Naive thymus-derived CD8-positive, alpha-beta T cell (primary cell): ENCODE measurements at places on chromosomes 2 and 18. TPM values are rescaled to one million over a fixed set of nuclear protein-coding genes. Genes with fewer than 3 reads are reported as not detected.

- peaks cover 4% of the 10 kb centered on the region for H3K27me3 ChIP-seq
- DNase-seq = no peak
- peaks cover 2% of the 10 kb centered on the region for H3K36me3 ChIP-seq
- no peak overlapping the region for H3K4me3 ChIP-seq
These were observed 5.0 kb downstream of the SPIRE1 start for GRCh38 chr18:12652861-12653401.

EMILIN1 gene
- total RNA-seq = 0.86 TPM

- no peak overlapping the region for H3K4me3 ChIP-seq
- no peak overlapping the region for H3K27ac ChIP-seq
- no peaks in the 10 kb centered on the region for H3K36me3 ChIP-seq
These were observed 138.9 kb upstream of the NRP2 start for GRCh38 chr2:205543262-205543843.

GRCh38 chr18:5456577-5457461, 87.0 kb downstream of the EPB41L3 start:
- H3K4me3 ChIP-seq = peak overlapping the region; percentile 82
- H3K4me1 ChIP-seq = peaks cover 13% of the 10 kb centered on the region
- H3K27me3 ChIP-seq = no peaks in the 10 kb centered on the region
- peak overlapping the region; percentile 92 for H3K27ac ChIP-seq
- no peak for DNase-seq

DNA sequence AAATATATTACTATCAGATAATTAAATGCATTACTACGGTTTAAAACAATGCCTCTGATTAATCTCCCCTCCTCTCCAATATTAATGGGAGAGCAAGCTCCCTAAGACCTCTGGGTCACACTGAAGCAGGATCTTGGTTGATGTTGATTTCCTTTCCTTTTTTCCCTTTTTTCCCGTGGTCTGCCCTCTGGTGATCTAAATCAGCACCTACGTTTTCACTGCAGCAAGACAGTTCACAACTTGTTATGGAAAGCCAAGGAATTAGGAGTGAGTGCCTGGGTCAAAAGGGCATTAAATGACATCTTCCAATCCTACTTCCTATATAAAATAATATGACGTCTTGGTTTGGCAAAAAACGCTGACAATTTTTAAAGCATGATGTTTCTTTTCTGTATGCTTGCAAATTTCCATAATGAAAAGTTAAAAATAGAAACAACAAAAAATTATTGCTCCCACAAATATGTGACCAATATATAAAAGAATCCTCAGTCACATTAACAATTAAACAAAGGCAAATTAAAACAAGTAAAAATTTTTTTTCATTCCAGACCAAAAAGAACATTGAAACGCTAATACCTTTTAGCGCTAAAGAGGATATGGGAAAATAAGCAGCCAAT, 7.9 kb upstream of the CFAP36 start:
- H3K36me3 ChIP-seq = no peaks in the 10 kb centered on the region
- no peak overlapping the region for H3K4me3 ChIP-seq
- no peaks in the 10 kb centered on the region for H3K27me3 ChIP-seq
- DNase-seq = no peak
- H3K4me1 ChIP-seq = no peaks in the 10 kb centered on the region
- H3K27ac ChIP-seq = no peak overlapping the region

DNA sequence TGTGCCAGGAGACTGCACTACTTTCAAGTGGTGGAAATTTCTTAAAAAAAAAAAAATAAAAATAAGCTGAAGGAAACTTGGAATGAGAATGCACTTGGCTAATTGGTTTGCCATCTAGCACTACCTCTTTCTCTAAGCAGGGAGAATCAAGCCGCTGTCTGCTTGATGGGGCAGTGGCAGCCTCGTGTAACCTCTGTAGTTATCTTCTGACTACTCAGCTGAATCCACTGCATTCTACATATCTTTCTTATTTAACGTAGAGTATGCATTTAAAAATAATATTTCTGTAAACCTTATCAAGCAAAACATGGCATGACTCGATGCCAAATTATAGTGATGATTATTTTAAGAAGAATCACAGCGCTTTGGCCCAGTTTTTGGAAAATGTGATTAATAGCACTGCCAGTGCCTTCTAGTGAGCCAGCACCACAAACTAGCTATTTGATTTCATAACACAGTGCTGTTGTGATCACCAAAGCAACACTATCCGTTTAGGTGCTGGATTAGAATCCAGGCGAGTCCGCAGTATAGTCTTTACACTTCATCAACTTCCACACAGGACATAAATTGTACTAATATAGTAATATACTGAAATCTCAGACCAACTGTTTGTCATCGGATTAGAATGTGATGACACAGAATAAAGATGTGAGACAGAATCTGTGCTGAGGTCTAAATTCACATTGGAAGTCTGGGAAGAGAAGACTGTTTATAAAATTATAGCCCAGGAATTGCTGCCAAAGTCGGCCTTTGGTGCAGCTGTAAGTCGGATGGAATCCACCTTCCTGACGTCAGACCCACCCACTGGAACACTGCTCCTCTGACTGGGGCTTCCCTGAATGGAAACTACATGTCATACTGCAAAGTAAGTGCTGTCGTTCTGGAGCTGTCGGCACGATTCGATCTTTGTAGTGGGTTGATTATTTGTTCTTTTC, 136.5 kb upstream of the ETAA1 start:
- no peak for DNase-seq
- no peak overlapping the region for H3K4me3 ChIP-seq
- peaks cover 5% of the 10 kb centered on the region for H3K27me3 ChIP-seq
- no peaks in the 10 kb centered on the region for H3K4me1 ChIP-seq
- H3K36me3 ChIP-seq = no peaks in the 10 kb centered on the region

- H3K4me1 ChIP-seq = peaks cover 6% of the 10 kb centered on the region
- no peak overlapping the region for H3K4me3 ChIP-seq
- no peaks in the 10 kb centered on the region for H3K27me3 ChIP-seq
- peaks cover 2% of the 10 kb centered on the region for H3K36me3 ChIP-seq
- DNase-seq = no peak
- H3K27ac ChIP-seq = no peak overlapping the region
These were observed 139.9 kb upstream of the EPAS1 start for GRCh38 chr2:46157072-46157965.

DHRS9 gene
- total RNA-seq = not detected

DNA sequence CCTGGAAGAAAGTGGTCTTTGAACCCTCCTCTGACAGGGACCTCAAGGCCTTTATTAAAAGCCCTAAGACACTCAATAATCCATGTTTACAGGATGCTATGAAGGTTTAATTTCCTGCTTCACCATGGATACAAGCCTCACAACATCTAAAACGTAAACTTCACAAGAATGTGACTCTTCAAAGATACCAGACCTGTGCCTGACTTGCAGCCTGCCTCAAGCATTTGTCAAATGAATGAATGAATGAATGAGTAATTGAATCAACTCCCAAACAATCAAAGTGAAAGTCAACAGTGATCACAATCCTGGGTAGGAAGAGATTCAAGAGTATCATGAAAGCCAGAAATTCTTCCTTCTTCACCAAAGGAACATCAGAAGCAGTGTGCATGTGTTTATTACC, 30.4 kb downstream of the KLF7 start:
- peak; percentile 75 for DNase-seq
- no peaks in the 10 kb centered on the region for H3K36me3 ChIP-seq
- H3K27ac ChIP-seq = peak overlapping the region; percentile 92
- peaks cover 93% of the 10 kb centered on the region for H3K4me1 ChIP-seq
- H3K4me3 ChIP-seq = peak overlapping the region; percentile 54

DNA sequence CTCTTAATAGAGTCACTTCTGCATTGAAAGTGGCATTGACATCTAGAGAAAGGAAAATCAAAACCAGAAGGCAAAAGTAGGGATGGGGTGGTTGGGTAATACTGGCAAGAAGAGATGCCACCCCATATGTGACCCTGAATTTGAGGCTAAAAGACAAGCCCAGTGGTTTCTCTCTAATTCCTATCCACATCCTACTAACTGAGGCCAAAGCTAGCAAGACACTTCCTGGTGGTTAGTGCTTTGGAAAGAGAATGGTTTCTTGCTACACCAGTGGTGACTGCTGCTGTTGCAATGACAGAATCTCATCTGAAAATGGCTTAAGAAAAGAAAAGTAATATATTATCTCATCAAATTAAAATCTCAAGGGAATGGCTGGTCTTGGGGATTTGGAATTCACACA, 640.6 kb downstream of the EPHA4 start:
- H3K27ac ChIP-seq = no peak overlapping the region
- H3K27me3 ChIP-seq = no peaks in the 10 kb centered on the region
- no peak overlapping the region for H3K4me3 ChIP-seq

DNA sequence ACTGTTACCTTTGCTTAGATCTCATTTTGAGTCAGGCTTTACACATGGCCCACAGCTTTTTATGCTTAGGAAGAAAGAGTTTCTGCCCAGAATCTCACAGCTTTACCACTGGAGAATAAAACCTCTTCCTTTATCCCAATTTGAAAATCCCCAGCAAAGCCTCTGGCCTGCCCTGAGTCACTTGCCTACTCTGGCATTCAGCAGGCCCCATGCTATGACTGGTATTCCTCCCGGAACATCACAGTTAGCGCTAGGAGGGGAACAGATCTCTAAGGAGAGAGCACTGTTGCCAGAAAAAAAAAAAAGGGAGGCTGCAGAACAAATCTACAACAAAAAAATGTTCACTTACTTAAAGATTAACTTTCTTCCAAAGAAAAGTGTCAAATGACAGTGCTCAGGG, 152.9 kb upstream of the DNMT3A start:
- H3K4me1 ChIP-seq = no peaks in the 10 kb centered on the region
- H3K27me3 ChIP-seq = no peaks in the 10 kb centered on the region
- no peak for DNase-seq
- no peak overlapping the region for H3K27ac ChIP-seq

DNA sequence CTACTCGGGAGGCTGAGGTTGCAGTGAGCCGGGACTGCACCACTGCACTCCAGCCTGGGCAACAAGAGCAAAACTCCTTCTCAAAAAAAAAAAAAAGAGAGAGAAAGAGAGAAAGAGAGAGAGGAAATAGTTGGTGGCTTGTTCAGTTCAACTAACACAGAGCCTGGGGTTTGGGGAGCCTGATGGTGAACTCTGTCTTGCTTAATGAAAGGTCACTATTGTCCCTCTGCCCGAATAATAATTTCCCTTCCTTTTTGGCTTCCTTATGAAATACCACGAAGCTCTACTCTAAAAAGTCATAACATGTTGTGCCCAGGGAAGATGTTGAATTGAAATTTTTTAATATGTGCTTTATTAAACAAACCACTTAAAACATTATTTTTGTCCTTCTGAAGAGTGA, 17.3 kb downstream of the BCL2 start:
- DNase-seq = no peak
- H3K36me3 ChIP-seq = peaks cover 13% of the 10 kb centered on the region
- peak overlapping the region; percentile 63 for H3K4me3 ChIP-seq
- peaks cover 45% of the 10 kb centered on the region for H3K4me1 ChIP-seq
- peak overlapping the region; percentile 93 for H3K27ac ChIP-seq
- H3K27me3 ChIP-seq = no peaks in the 10 kb centered on the region

- DNase-seq = peak; percentile 60
- H3K4me3 ChIP-seq = peak overlapping the region; percentile 69
- no peaks in the 10 kb centered on the region for H3K36me3 ChIP-seq
- H3K27me3 ChIP-seq = no peaks in the 10 kb centered on the region
- H3K27ac ChIP-seq = peak overlapping the region; percentile 97
These were observed 72.7 kb upstream of the MGAT5 start for GRCh38 chr2:134181219-134181618.

REG1B gene
- not detected for total RNA-seq

DNA sequence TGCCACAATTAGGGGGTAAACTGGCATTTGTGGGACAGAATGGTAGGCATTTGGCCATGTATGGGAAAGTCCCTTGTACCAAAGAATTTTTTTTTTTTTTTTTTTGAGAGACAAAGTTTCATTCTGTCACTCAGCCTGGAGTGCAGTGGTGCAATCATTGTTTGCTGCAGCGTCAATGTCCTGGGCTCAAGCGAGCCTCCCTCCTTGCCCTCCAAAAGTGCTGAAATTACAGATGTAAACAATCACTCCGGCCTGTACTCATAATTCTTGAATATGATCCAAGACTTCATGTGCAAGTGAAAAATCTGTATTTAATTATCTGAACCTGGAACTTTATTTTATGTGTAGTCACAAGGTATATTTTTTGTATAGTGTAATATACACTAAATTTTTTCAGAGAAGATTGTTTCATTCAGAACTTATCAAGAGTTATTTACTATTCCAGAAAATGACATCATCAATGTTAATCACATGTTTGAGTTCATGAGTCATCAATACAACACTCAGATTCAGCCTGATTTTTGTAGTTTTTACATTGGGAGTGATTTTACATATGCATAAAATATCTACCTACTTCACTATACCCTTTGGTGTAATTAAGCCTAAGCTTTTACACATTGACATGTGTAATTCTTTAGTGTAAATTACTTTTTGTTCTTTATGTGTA, 138.7 kb upstream of the L3MBTL4 start:
- no peaks in the 10 kb centered on the region for H3K27me3 ChIP-seq
- no peak overlapping the region for H3K4me3 ChIP-seq
- no peak for DNase-seq
- no peaks in the 10 kb centered on the region for H3K36me3 ChIP-seq
